NCI-H526 (cell line): ENCODE measurements at places on chromosomes 11 and 22.

- DNase-seq, result no peak
Measured at GRCh38 chr11:79259800-79260199, 181.0 kb downstream of the TENM4 start.

DNA sequence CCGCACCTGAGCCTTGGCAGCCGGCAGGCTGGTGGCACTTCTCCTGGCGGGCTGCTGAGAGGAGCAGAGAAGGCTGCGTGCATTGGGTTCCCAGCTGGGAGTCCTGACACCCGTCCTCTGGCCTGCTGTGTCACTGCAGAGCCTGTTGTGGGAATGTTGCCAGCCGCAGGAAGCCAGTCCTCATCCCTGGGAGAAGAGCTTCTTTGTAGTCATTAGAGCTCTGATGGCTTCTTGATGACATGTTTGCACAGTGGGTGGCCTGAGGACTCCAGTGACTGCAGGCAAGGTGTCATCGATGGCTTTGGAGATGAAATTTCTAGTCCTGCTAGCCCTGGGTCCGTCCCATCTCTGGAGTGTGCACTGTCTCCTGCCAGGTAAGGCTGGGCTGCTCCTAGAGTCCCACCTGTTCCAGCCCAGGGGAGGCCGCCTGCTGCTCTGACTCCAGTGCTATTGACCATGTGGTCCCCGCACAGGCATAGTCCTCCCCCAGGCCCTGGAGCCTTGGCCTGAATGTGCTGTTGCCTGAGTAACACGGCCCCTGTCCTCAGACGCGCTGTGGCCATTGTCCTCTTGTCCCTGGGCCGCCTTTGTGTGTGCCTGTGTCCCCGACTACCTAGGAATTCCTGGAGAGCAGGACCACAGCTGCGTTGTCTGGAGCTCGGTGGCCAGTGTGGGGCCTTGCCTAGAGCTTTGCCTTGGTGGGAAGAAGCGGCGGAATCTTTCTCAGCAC lies 129.2 kb downstream of the CACNA1I start:
- no peak for DNase-seq

GRCh38 chr22:34804604-34805003 lies 261.4 kb upstream of the ISX start:
- peak; percentile 18 for DNase-seq

GRCh38 chr11:110071197-110071596 lies 22.0 kb upstream of the ZC3H12C start:
- no peak for DNase-seq

DNA sequence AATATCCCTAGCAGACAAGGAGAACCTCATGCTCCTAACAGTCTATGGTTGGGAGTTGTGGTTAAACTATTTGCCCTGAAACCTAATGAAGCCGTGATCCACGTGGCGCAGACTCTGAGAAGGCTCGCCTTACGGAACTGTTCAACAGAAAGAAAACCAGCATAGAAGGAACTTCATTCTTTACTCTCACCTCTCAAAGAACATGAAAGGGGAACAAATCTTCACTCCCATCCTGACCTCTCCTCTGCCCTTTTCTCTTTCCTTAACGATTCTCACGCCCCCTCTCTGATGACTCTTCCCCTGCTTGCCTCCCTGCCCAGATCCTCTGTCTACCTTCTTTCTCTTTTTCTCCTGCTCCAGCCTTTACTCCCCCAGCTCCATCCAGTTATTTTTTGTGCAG lies 54.2 kb downstream of the IRAG1 start:
- DNase-seq, result no peak

- DNase-seq, result no peak
Measured at GRCh38 chr11:18233912-18234311, 2.7 kb downstream of the SAA4 start.

GRCh38 chr22:22520020-22520656 lies at the start of gene ZNF280A:
ZNF280A (minus strand) TSS chr22:22520270; CDS start chr22:22515630, 4,640 bp downstream.
- no peak for DNase-seq

DNA sequence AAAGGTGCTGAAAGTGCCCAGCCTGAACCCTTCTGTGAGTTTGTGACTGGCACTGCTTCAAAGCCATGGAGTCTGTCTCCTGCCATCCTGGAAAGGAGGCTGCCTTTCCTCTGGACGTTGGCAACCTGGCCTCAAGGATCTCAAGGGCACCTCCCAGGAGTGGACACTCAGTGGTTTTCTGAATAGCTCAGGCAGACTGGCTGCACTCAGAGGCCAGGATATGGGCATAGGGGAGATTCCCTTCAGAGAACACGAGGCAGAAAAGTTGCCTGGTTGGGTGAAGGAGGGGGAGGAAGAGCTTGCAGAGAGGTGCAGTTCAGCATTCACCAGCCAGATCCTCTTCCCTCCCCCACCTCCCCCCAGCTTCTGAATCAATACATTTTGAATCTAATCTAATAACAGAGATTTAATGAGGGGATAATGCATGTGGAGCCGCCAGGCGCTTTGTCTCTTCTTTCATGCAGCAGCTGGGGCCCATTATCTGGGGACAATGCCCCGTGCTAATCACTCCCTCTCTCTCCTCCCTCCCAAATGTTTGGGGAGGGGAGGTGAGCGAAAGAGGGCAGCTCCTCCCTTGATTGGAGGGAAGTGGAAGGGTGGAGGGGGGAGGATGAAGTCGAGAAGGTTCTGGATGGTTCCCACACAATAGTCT lies 17.7 kb downstream of the HTR3A start:
- DNase-seq, result no peak

- DNase-seq, result no peak
Measured at GRCh38 chr11:127191689-127192088, 191.1 kb upstream of the KIRREL3 start.

GRCh38 chr11:69883292-69884255 lies 64.4 kb upstream of the FGF3 start:
- DNase-seq, result no peak

- no peak for DNase-seq
Measured at GRCh38 chr11:72243173-72244059, 560 bp downstream of the PHOX2A start.

DNA sequence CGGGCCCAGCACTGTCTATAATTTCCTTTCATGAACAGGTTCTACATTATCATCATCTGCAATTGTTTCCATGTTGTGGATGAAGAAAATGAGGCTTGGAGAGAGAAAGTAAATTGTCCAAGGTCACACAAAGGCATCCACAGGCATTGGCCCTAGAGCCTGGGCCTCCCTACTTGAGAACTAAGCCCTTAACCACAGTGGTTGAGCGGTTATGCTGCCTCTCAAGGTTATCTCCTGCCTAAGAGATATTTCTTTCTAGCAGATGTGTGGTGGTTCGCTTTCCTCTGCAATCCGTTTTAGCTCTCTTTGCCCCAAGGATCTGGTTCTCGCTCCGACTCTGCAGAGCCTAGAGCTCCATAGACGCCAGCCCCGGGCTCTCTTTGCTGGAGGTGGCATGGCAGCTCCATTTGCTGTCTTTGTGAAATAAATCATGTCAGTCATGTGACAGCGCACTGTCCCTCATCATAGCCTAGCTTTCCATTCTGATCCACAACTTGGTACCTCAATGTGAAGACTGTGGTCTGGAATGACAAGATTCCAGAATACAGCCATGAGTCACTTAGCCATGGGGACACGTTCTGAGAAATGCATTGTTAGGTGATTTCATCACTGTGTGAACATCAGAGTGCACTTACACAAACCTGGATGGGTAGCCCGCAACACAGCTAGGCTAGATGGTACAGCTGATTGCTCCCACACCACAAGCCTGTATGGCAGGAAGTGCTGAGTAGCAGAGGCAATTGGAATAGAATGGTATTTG lies 27.2 kb downstream of the RPS6KA4 start:
- DNase-seq, result no peak

- no peak for DNase-seq
Measured at GRCh38 chr22:50738649-50739227, 734 bp downstream of the ACR start.

- no peak for DNase-seq
Measured at GRCh38 chr11:8102296-8102915, 21.4 kb downstream of the TUB start.

- DNase-seq, result no peak
Measured at GRCh38 chr11:3795131-3796001, 2.0 kb downstream of the NUP98 start.

DNA sequence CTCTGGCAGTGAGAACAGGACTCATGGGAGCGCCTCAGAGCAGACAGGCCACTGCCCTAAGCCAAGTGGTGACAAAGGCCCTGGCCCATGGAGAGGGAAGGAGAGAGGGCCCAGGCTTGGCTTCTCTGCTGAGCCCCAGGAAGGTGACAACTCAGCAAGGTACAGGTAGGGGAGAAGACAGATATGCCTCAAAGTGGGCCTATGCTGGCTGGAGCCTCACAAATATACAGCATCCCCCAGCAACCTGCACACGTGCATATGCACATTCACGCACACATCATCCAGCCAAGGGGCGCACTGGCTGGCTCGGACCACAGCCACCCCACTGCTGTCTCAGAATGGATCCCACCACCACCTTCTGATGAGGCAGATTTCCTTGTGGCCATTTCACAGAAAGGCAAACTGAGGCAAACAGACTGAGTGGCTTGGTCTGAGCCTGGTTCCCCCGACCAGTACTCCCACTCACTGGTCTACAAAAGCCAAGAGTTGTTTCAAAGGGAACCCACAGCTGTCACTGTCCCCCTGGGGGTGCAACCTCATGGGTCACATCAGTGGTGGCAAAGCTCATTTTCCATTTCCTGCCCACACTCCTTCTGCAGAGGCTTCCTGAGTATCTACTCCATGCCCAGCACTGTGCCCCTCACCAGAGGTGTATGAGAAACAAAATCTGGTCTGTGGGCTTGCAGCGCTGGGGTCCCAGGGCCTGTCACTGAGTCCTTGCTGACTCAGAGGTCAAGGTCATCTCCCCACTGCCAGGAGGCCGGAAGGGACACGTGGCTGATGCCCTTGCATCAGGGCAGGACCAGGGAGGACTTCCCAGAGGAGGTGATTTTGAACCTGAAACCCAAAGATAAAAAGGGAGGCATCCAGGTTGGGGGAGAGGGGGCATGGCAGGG lies 67.3 kb upstream of the PRR5 start:
- DNase-seq, result no peak

DNA sequence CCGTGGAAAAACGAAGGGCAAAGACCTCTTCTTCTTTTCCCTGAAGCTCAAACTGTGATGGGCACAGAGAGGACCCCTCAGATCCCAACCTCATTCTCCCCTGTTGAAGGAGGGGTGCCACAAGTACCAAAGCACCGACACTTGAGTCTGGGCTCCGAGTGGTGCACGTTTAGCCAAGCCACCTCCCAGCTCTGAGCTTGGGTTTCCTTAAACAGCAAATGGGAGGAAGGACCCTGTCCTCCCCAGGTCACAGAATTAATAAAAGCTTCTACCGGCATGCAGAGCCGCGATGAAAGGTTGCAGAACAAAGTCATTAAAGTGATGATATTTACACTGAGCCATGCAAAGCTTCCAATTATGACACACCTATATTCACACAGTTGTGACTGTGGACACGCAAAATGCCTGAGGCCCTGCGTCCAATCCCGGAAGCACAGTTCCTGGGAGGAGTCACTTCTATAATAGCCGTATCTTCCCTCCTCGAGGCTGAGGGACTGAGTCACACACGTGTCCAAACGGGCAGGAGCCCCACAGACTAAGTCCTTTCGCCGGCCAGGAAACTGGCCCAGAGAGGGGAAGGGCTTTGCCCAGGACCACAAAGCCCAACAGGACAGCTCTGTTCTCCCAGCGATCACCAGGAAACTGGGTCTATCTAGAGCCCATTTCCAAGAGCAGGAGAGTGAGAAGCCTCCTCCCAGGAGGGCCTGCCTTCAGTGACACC lies 922 bp upstream of the CSNK1E start:
- peak; percentile 47 for DNase-seq

- no peak for DNase-seq
Measured at GRCh38 chr11:83871054-83871453, 584.9 kb upstream of the CCDC90B start.

DNA sequence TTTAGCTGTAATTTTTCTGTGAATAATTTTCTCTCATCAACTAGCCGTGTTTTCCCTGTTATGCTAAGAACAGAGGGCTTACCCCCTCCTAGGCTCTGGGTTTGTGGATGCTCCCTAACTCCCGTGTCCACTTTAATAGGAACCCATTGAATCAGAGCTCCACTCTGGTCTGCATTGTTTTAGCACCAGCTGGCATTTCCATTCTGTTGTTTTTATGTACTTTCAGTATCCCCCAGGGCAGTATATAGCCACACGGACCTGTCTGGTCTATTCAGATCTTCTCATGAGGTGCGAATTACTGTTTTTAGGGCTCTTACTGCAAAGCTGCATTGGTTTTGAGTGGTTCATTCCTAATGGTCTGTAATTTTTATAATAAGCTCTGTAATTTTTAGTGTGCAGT lies 16.0 kb downstream of the POLD3 start:
- DNase-seq, result no peak

DNA sequence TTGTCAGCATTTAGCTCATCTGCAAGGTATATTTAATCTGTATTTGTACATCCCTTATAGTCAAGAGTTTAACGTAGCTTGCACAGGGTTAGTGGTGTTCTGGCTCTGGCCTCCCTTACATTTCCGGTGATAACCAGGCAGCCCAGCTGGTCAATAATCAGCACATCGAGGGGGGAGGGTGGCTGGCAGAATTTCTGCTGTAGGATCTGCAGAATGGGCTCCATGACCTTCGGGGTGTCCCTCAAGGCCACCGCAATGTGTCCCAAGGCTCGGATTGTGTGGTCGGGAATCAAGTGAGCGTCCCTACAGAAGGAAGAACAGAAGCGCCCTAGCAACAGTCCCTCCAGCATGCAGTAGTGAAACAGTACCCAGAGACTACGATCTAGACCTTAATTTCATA lies 25.1 kb downstream of the SERPIND1 start:
- DNase-seq, result no peak

GRCh38 chr11:90601261-90601660 lies 378.4 kb upstream of the CHORDC1 start:
- no peak for DNase-seq

DNA sequence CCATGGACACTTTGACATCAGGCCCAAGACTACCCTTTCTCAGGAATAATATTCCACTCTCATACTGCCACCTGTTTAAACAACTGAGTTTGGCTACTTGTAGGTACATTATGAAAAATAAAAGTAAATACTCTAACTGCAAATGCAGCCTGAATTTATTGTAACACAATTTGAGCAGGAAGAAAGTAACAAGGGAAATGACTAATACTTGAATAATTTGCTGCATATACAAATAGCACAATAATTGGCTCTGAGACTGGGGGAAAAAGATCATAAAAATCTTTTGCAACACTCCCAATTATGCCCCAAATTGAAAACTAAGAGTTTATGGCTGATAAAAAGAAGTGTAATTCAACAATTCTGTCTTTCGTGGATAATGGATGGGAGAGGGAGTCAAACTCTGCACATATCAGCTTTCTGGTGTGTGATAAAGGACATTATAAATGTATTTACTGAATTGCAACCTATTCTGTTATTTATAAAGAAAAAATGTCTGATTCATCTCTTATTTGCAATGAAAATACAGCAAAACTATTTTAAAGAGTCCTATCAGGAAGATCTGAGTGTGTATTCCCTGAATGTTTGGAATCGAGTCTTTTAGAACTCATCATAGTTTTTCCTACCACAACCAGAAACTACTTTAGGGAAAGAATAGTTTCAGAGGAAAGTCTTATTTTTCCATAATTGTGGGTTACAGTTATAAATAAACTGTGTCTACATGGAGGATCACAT lies 359.0 kb downstream of the JRKL start:
- DNase-seq, result no peak

GRCh38 chr11:104060004-104060794 lies 23.8 kb downstream of the DDI1 start:
- no peak for DNase-seq
